ENCODE measurements at places on chromosomes 2 and 18.

- no peak for DNase-seq
Observed at GRCh38 chr2:32746669-32747068, 118.8 kb downstream of the TTC27 start.

- peak; percentile 64 for DNase-seq
Observed at GRCh38 chr2:200471324-200471848, 38.5 kb downstream of the KCTD18 start.

DNA sequence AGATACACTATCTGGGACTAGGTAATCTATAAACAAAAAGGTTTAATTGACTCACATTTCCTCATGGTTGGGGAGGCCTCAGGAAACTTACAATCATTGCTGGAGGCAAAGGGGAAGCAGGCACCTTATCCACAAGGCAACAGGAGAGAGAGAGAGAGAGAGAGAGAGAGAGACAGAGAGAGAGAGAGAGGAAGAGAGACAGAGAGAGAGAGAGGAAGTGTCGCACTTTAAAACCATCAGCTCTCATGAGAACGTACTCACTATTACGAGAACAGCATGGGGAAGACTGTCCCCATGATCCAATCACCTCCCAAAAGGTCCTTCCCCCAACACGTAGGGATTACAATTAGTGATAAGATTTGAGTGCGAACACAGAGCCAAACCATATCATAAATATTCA, 253.5 kb upstream of the TRIB2 start:
- DNase-seq, result no peak

DNA sequence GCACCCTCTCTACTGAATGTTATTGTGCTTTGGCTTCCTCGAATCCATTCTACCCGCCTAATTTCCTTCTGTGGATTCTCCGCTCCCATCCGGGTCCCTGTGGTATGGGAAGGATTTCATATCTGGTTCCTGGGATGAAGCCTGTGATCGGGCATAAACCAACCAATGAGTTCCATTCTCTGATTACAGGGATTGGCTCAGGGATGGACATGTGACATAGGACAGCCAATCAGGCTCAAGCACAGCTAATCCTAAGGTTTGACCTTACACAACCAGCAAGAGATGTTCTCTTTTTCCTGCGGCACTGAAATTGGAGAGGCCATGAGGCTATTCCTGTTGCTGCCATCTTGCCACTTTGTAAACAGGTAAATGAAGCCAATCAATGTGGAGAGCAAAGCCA, 168.1 kb upstream of the SMAD2 start:
- no peak for DNase-seq

GRCh38 chr2:43225093-43225787, 1.2 kb downstream of the ZFP36L2 start:
- DNase-seq, result peak; percentile 68

- DNase-seq, result no peak
Observed at GRCh38 chr18:23336101-23336500, 117.0 kb upstream of the RIOK3 start.

GRCh38 chr18:23682472-23682871, 6.8 kb upstream of the LAMA3 start:
- no peak for DNase-seq

DNA sequence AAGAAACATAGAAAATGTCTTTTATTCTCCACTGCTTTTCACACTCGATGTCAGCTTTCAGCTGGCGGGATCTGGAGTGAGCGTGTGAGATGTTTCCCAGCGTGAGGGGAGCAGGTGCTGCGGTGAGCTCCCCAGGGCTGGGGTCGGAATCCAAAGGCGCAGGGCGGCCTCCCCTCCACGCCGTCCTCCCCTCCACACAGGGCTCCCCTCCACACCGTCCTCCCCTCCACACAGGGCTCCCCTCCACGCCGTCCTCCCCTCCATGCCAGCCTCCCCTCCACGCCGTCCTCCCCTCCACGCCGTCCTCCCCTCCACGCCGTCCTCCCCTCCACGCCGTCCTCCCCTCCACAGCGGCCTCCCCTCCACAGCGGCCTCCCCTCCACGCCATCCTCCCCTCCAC, 26.9 kb upstream of the KCNG2 start:
- DNase-seq, result no peak

DNA sequence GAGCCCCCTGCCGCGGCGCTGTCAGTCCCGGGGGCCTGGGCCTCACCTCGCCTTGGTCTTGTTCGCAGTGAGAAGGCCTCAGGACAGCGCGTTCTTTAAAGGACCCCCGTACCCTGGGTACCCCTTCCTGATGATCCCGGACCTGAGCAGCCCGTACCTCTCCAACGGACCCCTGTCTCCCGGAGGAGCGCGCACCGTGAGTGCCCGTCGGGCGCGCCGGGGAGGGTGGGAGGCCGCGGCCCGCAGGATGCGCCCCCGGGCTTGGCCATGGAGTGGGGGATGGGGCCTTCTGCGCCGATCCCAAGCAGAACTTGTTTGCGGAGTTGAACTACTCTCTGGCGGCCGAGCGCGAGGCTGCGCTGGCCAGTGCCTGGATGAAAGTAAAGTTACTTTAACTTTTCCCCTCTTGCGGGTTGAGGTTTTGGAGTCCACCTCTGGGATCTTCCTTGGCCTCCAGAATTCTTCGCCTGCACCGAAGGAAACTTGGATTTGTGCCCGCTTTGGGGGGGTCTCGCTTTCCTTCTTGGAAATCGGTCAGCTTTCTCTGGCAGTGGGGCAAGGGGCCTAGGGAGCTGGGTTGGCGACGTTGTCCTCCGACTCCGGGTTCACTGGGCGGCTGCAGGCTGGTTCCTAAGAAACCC, 1.2 kb downstream of the TCF7L1 start:
- no peak for DNase-seq

DNA sequence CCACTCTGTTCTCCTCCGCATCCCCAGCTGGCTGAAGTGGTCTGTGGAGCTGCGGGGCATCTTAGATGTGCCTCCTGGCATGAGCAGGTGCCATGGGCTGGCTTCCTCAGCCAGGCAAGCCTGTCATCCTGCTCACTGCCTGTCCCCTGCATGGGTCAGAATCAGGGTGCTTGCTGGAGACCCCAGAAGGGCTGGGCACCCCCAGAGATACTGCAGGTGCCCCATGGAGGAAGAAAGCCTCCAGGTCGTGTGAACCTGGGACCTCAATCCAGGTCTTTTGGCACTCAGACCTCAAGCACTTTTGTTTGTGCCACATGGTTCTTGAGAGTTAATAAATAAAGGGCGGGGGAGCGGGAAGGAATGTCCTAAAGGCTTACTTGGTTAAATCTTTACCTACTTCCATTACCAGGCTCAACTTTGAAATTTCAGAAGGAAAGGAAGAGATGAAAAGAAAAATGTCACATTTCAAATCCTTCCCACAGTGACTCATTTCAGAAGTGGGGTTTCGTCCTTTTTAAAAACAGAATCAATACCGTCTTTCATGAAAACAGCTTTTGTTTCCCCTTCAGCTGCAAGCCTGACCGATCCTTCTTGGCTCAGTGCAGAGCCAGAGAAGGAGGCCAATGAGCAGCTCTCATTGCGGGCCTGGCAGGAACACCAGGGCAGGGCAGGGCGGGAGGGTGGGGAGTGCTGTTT, 69.9 kb downstream of the RHOB start:
- DNase-seq, result no peak

- DNase-seq, result no peak
Observed at GRCh38 chr2:27347641-27348040, 8.9 kb downstream of the GTF3C2 start.

DNA sequence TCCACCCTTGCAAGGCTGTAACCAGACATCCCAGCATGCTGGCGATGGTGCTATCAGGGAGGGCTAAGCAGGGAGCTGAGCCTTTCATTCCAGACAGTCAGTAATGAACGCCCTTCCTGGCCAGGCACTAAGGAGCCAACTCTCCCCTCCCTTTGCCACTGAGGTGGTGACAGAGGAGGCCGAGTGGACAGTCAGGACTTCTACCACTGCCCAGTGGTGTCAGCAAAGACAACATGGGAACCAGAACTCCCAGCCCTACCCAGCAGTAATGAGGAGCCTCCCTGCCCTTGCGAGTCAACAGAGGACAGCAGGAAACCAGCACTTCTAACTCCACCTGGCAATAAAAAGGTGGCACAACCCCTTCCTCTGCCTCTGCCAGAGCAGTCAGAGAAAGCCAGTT, 68.6 kb downstream of the ZAP70 start:
- no peak for DNase-seq

GRCh38 chr2:175883586-175884194, 118.4 kb downstream of the LNPK start:
- DNase-seq, result no peak

- DNase-seq, result no peak
Observed at GRCh38 chr18:48973731-48974130, 23.0 kb upstream of the SMAD7 start.

DNA sequence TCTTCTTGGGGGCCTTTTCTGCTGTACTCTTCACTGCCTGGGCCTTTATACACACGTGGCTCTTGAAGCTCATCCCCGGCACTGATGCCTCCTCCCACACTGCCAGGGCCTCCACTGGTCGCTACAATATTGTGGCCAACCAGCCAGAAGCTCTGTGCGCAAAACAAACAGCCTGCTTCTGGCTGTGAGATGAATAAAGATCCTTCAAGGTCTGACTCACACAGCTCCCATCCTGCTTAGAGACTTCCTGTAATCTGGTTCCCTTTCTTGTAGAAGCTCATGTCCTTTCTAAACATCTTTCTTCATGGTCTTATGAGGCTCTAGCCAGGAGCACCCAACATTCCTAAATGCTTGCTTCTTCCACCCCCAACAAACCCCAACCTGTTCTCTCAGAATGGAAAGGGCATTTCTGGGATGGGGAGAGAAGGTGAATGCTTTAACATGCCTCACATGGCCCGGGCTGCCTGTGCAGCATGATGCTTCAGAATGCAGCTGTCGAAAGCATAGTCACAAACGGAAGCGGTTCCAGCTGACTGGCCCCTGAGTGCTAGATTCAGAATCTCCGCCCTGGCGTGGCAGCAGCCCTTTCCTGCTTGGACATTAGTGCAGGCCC, 24.6 kb downstream of the NRP2 start:
- DNase-seq, result peak; percentile 82

DNA sequence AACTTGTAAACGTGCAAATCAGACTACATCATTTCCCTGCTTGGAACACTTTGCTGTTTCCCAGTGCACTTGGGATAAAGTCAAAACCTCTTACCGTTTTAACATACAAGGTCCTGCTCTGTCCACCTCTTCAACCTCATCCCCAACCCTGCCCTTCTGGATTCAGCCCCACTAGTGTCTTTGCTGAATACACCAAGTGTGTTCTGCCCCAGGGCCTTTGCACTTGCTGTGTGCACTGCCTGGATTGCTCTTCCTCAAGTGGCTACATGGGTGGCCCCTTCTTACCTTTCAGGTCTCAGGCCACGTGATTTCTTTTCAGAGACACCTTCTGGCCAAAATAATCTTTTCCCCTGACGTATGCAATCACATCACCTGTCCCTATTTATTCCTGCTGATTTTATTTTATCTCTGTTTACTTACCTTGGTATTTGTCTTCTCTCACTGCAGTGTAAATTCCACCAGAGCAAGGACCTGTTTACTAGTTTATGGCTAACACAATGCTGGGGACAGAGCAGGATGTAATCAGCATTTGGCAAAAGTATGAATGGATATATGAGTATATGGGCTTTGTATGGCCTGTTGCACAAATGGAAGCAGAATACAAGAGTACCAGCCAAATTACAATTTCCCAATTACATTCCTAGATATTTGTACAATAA, 63.9 kb downstream of the MAPK4 start:
- DNase-seq, result no peak

DNA sequence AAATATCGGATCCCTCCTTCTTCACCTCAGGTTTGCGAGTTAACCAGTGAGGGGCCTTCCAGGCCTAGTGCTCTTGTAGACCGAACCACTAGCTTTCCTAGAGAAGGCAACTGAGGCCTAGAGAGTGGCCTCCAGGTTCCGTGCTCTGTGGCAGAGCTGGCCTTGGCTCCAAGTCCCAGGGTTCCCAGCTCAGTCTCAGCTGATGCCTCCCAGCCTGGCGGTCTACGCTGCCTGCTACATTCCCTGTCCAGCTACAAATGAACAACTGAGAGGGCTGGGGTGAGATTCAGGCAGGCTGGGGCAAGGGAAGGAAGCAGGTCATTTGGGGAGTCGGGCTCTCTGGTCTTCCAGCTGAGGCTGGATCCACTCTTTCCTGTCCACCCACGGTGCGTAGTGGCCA, 2.3 kb downstream of the STEAP3 start:
- no peak for DNase-seq

DNA sequence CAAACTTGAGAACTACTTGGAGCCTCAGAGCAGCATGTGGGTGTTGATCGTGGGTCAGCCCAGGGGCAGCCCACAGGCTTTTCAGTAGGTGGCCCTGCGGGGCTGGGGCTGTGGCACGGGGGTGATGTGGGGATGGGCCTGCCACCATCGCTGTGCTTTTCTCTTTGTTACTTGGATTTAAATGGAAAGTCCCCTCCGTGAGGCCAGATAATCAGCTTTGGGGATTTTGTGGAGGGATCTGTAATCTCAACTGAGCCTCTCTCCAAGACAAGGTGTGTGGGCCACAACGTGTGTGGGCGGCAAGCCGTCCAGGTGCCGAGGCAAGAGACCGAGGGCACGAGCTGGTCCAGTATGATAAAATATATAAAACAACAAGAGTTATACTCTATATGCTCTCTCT, 16.7 kb downstream of the COLEC11 start:
- no peak for DNase-seq

GRCh38 chr2:119809339-119810048, 49.8 kb downstream of the PTPN4 start:
- no peak for DNase-seq

DNA sequence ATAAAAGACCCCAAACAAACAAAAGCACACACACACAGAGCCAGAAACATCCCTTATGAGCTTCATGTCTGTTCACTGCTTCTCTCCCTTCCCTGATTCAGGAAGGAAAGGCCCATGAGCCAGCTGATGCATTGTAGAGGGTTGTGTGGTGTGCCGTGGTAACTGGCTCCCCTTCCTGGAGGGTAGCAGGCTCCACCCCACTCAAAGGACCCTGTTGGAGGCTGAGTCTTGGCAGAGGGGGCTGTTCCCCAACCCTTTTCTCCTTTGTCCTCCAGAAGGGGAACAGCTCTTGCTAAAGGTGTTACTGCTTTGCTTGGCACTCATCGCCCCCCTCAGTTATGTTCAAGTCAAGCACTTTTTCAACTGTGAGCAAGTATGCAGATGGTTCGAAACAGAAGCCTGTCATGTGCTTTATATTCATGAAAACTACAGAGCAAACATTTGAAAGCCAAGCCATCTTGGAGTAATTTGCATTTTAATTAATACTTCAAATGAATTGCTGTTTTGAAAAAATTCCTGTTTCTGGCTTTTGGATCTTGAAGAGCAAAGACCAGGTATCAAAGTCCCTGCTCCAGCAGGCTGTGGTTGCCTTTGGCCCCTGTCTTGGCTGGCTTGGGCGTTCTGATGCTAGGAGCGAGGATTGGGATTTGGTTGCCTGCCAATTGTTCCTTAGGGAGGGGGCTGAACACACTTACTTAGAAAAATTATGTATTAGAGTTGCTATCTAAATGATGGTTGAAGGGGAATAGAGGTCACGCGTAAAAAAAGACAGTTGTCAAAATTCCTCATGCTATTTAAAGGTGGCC, 267.8 kb downstream of the TSN start:
- peak; percentile 9 for DNase-seq

GRCh38 chr2:207469451-207469850, 60.3 kb upstream of the CREB1 start:
- no peak for DNase-seq

GRCh38 chr18:34723143-34723542, 13.0 kb downstream of the DTNA start:
- DNase-seq, result no peak

- DNase-seq, result no peak
Observed at GRCh38 chr2:111715987-111716904, 167.7 kb downstream of the ANAPC1 start.

GRCh38 chr2:200266406-200266805, 40.1 kb upstream of the SPATS2L start:
- no peak for DNase-seq

- no peak for DNase-seq
Observed at GRCh38 chr2:236733156-236733555, 163.5 kb downstream of the ACKR3 start.

Measured in Kasumi-1 (cell line).